ENCODE measurements at places on chromosomes 1 and 21. TPM values are rescaled to one million over a fixed set of nuclear protein-coding genes. Genes with fewer than 3 reads are reported as not detected.

DNA sequence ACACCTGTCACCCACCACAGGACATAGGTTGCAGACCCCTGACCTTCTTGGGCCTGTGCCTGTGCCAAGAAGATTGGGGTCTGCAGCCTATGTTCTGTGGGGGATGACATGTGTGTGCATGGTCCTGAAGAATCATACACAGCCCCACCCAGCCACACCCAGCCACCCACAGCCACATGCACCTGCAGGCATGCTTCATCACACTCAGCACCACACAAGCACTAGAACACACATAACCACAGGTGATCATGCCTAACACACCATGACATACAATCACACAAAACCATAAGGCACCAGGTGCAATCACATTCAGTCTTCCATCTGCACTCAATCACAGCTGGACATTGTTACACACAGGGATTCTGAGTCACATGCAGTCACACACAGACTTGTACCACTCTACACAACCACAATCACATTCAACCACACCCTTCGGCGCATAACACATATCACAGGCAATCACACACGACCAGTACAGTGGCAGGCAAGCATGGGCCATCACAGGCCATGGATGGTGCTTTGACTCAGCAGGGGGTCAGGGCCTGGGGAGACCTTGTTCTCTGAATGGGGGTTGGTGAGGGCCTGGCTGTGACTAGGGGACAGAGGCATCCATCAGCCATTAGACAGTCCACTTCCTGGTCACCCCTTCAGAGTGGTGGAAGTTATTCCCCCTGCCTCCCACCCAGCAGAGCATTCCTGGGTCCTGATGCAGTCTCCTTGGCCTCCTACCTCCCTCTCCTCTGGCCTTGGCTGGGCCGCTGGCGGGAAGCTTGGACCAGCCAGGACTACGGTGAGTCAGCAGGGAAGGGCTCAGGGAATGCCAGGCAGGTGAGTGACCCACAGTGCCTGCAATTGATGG lies 44.3 kb upstream of the EPS8L3 start:
- no peak overlapping the region for H3K4me3 ChIP-seq
- H3K27ac ChIP-seq: no peak overlapping the region
- no peaks in the 10 kb centered on the region for H3K27me3 ChIP-seq
- peak; percentile 70 for DNase-seq
- H3K36me3 ChIP-seq: no peaks in the 10 kb centered on the region

DNA sequence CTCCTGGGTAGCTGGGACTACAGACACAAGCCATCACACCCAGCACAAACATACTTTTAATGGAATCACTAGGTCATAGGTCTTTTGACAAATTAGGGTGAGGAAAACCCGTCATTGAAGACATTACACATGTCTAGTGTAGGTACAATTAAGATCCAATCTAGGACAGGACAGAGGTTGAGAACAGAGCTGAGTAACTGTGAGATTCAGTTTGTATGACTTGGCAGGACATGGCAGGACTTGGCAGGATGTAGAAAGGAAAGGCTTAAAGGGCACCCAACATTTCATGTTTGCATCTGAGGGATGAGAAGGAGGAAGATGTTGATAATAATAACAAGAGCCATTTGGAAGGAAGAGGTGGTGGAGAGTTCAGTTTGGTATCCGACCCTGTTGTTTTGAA lies 483.8 kb downstream of the PCP4 start:
- no peak overlapping the region for H3K27ac ChIP-seq
- H3K27me3 ChIP-seq: no peaks in the 10 kb centered on the region
- no peaks in the 10 kb centered on the region for H3K36me3 ChIP-seq

- H3K4me3 ChIP-seq: no peak overlapping the region
- H3K27me3 ChIP-seq: no peaks in the 10 kb centered on the region
- DNase-seq: no peak
- no peaks in the 10 kb centered on the region for H3K36me3 ChIP-seq
- no peaks in the 10 kb centered on the region for H3K4me1 ChIP-seq
- no peak overlapping the region for H3K27ac ChIP-seq
These were observed 126.1 kb downstream of the CACHD1 start for GRCh38 chr1:64595871-64596515.

- no peak overlapping the region for H3K4me3 ChIP-seq
- no peaks in the 10 kb centered on the region for H3K27me3 ChIP-seq
- no peak for DNase-seq
- H3K36me3 ChIP-seq: no peaks in the 10 kb centered on the region
- no peak overlapping the region for H3K27ac ChIP-seq
These were observed 83.9 kb upstream of the ARTN start for GRCh38 chr1:43849670-43850069.

DNA sequence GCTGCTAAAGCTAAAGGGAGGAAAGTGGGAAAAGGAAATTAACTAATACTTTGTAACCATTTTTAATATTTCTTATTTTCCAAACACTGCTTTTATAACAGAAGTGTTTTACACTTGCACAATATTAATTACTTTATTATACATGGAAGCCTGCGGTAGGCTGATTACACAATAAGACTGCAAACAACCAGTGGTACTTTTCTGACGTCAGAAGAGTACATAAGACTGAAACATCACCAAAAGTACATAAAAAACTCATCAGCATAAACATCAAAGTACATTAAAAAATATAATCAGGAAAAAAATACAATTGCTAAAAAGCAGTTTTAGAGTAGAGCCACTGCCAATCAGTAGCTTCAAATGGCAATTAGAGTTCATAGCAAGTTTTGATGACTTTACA lies 4.6 kb downstream of the ZNF281 start:
- H3K4me1 ChIP-seq: peaks cover 44% of the 10 kb centered on the region
- H3K4me3 ChIP-seq: peak overlapping the region; percentile 44
- no peak for DNase-seq
- H3K27ac ChIP-seq: no peak overlapping the region

GRCh38 chr1:48048064-48048463 lies 50.9 kb upstream of the TRABD2B start:
- H3K36me3 ChIP-seq: no peaks in the 10 kb centered on the region
- no peak overlapping the region for H3K27ac ChIP-seq
- H3K4me3 ChIP-seq: no peak overlapping the region
- H3K4me1 ChIP-seq: no peaks in the 10 kb centered on the region

DNA sequence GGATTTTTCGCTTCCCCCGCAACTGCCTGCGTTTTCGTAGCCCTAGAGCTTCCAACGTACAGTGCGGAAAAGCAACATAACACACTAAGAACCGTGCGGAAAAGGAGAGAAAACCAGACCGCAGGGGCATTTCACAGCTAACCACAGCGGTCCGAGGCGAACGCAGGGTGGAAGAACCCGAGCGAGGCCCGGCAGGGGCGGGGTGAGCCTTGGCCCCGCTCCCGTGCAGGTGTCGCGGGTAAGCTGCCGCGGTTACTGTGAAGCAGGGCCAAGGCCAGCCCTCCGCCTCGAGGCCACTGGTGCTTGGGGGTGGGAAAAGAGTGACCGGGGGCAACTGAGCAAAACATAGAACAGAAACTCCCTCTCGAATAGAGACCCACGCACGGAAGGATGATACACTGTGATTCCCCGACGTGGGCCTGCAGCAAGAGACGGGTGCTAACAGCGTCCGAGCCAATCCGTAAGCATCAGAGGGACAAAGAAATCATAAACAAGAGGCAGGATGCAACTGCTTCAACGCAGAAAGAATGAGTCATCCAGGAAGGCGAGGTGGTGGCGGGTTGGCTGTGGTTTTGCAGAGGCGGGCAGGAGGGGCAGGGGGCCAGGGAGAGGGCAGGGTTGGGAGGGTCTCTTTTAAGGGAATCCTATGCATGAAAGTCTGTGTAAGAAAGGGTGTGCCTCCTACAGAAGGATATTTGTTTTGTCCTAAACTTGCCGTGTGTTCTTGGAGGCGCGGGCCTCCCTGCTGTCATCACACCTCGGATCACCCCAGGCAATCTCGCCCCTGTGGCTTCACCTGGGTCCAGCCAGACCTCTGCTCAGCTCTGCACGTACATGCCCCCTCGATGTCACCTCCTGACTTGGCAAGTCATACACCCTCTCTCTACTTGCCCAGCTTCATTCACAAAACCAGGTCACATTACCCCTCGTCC lies 7.3 kb downstream of the GNG4 start:
- H3K4me3 ChIP-seq: peak overlapping the region; percentile 71
- H3K27me3 ChIP-seq: no peaks in the 10 kb centered on the region
- 0 out of 2 replicates have a peak overlapping the region, but pooled peaks have one; percentile 31 for H3K27ac ChIP-seq
- H3K4me1 ChIP-seq: 0 out of 2 replicates have a peak, but pooled peaks cover 3% of the 10 kb centered on the region

DNA sequence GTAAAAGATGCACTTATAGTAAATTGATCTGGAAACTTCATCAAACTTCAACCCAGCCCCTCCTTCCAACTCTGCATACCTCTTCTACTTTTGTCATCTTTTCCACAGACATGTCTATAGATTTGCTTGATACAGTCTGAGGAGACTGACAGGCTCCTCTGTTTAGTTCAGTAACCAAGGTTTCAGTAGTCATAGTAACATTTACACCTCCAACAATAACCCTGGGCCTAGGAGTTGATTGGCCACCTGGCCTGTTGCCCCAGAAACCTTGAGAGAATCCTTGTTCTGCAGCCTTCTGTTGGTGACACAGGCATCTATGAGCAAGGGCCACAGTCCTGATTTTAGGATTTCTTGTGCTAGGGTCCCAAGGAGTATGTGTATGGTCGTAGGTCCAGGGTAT lies at the start of gene CFAP141:
TSS of gene CFAP141 (minus strand) at position 138 of the 400 bp plus-strand sequence. CDS start at position 112, 26 bp downstream.
- no peaks in the 10 kb centered on the region for H3K27me3 ChIP-seq
- peaks cover 3% of the 10 kb centered on the region for H3K4me1 ChIP-seq
- peaks cover 43% of the 10 kb centered on the region for H3K36me3 ChIP-seq
- H3K27ac ChIP-seq: no peak within 1 kb of the TSS
- H3K4me3 ChIP-seq: no peak within 1 kb of the TSS

GRCh38 chr21:46472246-46472645 lies 13.6 kb downstream of the DIP2A start:
- no peak for DNase-seq
- H3K27ac ChIP-seq: no peak overlapping the region
- no peak overlapping the region for H3K4me3 ChIP-seq
- peaks cover 2% of the 10 kb centered on the region for H3K36me3 ChIP-seq

IQCC gene
- 11.8 TPM for total RNA-seq

DNA sequence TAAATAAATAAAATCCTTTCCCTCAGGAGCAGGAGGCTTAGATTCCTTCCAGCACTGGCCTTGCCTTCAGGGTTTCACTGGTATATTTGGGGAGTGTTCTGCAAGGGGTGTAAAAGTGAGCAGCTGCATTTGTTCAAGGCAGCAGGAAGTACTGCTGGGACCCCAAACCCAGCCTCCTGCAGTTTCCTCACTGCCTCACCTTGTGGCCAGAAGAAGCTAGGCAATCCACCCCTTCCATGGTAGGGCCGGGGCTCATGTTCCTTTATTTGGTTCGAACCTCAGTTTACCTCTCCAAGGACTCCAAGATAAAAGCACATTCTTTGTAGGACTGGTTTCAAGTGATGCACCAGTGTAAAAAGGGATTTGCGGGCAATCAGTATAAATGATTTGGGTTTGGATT lies 21.0 kb upstream of the CFAP126 start:
- no peak overlapping the region for H3K27ac ChIP-seq
- no peaks in the 10 kb centered on the region for H3K27me3 ChIP-seq
- no peaks in the 10 kb centered on the region for H3K36me3 ChIP-seq
- no peak for DNase-seq
- peaks cover 16% of the 10 kb centered on the region for H3K4me1 ChIP-seq

ARHGAP30 gene
- 0.55 TPM for total RNA-seq

- peak; percentile 34 for DNase-seq
- H3K4me1 ChIP-seq: no peaks in the 10 kb centered on the region
- H3K4me3 ChIP-seq: no peak overlapping the region
- H3K27ac ChIP-seq: no peak overlapping the region
- H3K27me3 ChIP-seq: no peaks in the 10 kb centered on the region
These were observed 120.2 kb downstream of the ELAVL4 start for GRCh38 chr1:50228871-50229384.

- peaks cover 32% of the 10 kb centered on the region for H3K27me3 ChIP-seq
- H3K27ac ChIP-seq: no peak overlapping the region
- H3K36me3 ChIP-seq: no peaks in the 10 kb centered on the region
These were observed 36.5 kb upstream of the CD5L start for GRCh38 chr1:157878059-157878458.

- peaks cover 7% of the 10 kb centered on the region for H3K4me1 ChIP-seq
- H3K36me3 ChIP-seq: no peaks in the 10 kb centered on the region
- no peak for DNase-seq
These were observed 38.5 kb upstream of the BCL9 start for GRCh38 chr1:147502760-147503159.

DNA sequence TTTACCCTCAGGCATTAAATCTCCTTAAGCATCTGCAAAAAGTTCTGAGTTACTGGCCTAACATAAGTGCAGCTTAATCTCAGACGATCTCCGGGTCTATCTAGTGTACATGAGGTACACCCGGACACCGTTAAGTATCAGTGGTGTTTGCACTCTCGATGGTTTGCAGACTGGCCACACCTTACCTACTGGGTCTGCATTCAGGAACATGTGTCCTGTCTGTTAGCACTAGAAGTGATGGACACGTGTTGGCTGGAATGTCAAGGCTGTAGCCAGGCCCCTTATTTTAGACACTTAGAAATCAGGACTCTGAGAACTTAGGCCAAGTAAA lies 783 bp upstream of the AGL start:
- no peaks in the 10 kb centered on the region for H3K27me3 ChIP-seq
- peak overlapping the region; percentile 98 for H3K4me3 ChIP-seq
- 0 out of 2 replicates have a peak, but pooled peaks cover 3% of the 10 kb centered on the region for H3K36me3 ChIP-seq
- H3K27ac ChIP-seq: peak overlapping the region; percentile 48
- peaks cover 17% of the 10 kb centered on the region for H3K4me1 ChIP-seq

DNA sequence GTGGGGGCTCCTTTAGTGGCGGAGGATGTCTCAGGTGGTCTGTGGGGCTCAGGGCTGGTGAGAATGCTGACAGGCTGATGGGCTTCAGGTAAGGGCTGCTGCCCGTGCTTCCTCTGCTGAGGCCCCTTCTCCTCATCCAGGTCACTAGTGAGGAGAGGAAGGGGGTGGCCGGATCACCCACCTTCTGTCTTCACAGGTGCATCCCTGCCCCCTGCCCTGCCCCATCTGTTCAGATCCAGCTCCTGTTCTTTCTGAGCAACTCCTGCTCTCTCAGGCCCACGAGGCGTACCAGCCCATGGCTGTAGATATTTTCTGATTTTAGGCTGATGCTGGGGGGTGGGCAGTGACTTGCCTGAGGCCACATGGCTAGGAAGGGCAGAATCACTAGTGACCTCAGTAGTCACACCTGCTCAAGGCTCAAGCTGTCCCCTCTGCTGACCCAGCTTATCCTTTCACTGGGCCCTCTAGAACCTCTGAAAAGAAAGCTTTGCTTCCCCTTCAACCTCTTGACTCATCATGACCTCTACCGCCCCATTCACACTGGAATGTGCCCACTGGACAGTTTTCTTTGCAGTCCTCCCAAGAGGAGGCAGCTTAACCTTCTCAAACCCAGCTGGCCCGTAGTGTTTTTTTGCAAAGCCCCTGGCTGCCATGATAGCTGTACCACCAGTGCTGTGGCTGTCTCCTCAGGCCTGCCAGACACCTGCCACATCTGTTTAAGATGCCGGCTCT lies 14.8 kb downstream of the DCST2 start:
- no peak overlapping the region for H3K4me3 ChIP-seq
- no peak for DNase-seq
- H3K36me3 ChIP-seq: peaks cover 25% of the 10 kb centered on the region
- no peaks in the 10 kb centered on the region for H3K27me3 ChIP-seq

GRCh38 chr1:97159342-97159741 lies 437.8 kb downstream of the PTBP2 start:
- H3K27me3 ChIP-seq: no peaks in the 10 kb centered on the region
- no peak for DNase-seq
- no peaks in the 10 kb centered on the region for H3K4me1 ChIP-seq
- H3K4me3 ChIP-seq: no peak overlapping the region
- H3K36me3 ChIP-seq: no peaks in the 10 kb centered on the region
- no peak overlapping the region for H3K27ac ChIP-seq

KLHDC8A gene
- not detected for total RNA-seq

- H3K27me3 ChIP-seq: no peaks in the 10 kb centered on the region
- no peaks in the 10 kb centered on the region for H3K4me1 ChIP-seq
- DNase-seq: no peak
- no peak overlapping the region for H3K4me3 ChIP-seq
- H3K27ac ChIP-seq: no peak overlapping the region
These were observed 268.0 kb downstream of the NUF2 start for GRCh38 chr1:163589735-163590134.
